GM12878 (cell line): ENCODE measurements at places on chromosomes 2 and 18. TPM values are rescaled to one million over a fixed set of nuclear protein-coding genes. Genes with fewer than 3 reads are reported as not detected.

LYG1 gene
- total RNA-seq, result 0.21 TPM in 1 of 2 replicates, not detected in the other

GRCh38 chr18:9971313-9971920, 57.6 kb downstream of the VAPA start:
- no peaks in the 10 kb centered on the region for H3K4me1 ChIP-seq
- no peaks in the 10 kb centered on the region for H3K36me3 ChIP-seq
- no peaks in the 10 kb centered on the region; the same call in 1 of the 2 replicates for H3K27me3 ChIP-seq
- H3K4me3 ChIP-seq, result no peak overlapping the region
- no peak overlapping the region for H3K27ac ChIP-seq
- DNase-seq, result peak; percentile 27

LCT gene
- total RNA-seq, result 0.08 and 0.11 TPM in 2 replicates

DNA sequence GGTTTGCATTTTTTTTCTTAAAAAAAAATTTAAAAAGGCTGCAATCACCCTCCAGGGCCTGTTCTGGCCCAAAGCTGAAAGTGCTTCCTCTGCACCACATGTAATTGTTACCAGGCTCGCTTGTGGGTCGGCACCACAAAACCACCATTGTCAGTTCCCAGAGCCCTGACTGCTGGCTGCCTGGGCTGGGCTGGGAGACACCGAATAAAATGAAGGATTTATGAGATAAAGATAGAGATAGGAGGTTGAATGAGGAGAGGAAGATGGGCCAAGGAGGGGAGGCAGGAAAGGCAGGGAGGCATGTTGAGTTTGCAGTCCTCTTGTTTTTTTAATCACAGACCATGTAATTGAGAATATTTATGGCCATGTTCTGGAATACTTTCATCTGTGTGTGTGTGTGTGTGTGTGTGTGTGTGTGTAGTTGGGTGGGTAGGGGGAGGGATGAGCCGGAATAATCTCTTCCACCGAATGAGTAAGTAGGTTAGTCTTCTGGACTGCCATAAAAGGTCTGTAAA, 14.7 kb downstream of the NRP2 start:
- H3K27me3 ChIP-seq, result no peaks in the 10 kb centered on the region; the same call in 1 of the 2 replicates
- H3K4me1 ChIP-seq, result peaks cover 25% of the 10 kb centered on the region
- H3K27ac ChIP-seq, result no peak overlapping the region
- H3K4me3 ChIP-seq, result no peak overlapping the region
- no peaks in the 10 kb centered on the region for H3K36me3 ChIP-seq

DNA sequence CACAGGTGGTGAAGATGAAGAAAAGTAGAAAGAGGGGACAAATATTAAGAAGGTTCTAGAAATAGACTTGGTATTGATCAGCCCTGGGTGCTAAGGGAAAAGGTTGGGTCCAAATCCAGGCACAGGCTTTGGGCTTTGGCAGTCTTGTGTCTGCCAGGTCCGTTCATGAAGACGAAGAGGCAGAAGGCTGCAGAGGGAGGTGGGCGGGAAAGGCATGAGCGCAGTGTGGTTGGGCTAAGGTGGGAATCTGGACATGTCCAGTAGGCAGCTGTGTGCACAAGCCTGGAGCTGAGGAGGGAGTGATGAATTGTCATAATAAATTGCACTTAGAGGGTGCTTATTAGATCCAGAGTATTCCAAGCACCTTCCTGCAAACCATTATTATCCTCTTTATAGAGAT, 105.7 kb upstream of the TEX51 start:
- no peak for DNase-seq
- no peak overlapping the region for H3K27ac ChIP-seq
- no peaks in the 10 kb centered on the region for H3K4me1 ChIP-seq
- no peaks in the 10 kb centered on the region for H3K36me3 ChIP-seq

DNA sequence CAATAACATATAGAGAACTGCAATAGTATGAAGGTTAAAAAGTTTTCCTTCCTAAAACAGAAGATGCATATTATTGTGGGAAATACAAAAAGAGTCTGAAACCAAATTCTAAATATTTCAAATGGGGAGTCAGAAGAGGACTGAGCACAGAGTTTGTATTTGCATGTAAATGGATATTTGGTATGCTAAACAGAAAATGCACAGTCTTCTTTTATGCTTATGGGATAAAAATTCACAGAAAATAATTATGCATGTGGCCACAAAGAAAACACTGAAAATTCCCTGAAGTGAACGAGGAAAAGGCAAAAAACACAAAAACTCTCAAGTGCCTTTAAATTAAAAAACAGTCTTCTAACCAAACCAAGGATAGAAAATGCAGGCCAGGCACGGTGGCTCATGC, 142.7 kb downstream of the NCKAP5 start:
- no peak overlapping the region for H3K4me3 ChIP-seq
- no peaks in the 10 kb centered on the region for H3K27me3 ChIP-seq
- H3K27ac ChIP-seq, result no peak overlapping the region
- no peaks in the 10 kb centered on the region for H3K36me3 ChIP-seq
